NCI-H1930 (cell line): ENCODE measurements at places on chromosomes 16 and 17.
A peak's percentile ranks its signal among the peaks of the same experiment; 100 is the strongest.

- no peak for DNase-seq
These were observed 849.1 kb upstream of the RBFOX1 start for GRCh38 chr16:6483469-6484033.

DNA sequence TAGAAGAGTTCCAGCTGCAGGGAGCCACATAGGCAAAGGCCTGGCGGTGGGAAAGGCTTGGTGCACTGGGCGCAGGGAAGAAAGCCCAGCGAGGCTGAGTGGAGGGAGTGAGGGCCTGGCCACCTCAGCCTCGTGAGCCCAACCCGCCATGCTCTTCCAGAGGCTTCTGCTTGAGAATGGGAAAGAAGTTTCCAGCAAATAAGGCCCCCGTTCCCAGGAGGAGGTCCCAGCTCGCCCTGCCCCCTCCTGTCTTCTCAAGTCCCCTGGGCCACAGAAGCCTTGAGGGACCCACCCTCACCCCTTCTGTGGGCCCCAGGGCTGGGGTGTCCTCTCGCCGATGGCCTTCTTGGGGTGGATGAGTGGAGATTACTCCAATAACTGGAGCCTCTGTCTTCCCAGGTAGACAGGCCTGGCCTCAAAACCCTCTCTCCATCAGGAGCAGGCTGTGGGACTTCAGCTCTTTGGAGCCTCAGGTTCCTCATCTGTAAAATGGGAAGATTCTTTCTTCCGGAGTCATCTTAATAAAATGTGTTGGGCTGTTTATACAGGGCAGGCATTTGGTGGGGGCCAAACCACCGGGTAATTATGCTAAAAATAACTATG is 933 bp upstream of the SNN start:
- no peak for DNase-seq

DNA sequence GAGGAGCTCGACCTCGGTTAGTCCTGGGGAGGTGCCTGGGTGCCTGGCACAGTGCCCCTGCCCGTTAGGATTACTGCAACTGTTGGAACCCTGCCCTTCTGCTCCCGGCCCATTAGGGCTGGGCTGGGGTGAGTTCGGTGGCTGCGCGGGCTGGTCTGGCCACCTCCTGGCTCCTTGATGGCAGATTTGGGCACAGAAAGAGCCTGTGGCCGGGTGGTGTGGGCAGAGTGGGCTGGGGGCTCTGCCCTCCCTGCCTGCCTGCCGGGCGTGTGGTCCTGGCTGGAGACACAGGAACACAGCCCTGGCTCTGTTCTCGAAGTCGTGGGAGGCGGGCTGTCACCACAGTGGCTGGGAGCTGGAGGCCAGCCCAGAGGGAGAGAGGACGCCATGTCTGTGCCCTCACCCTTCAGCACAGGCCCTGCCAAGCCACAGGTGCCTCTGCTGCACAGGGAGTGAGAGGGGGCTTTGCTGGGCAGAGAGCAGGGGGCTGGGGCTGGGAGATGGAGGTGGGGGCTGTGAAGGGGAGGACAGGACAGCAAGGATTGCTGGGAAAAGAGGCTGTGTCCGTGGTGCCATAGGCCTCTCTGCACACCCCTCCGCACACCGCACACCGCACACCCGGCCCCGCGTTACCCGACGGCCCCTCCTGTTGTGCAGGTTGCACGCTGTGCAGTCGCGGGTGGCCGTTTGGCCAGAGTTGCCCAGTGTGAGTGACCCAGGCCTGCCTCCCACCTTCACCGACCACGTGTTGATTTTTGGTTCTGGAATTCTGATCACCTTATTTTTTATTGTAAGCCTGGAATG is 236.6 kb upstream of the GSE1 start:
- no peak for DNase-seq

GRCh38 chr16:79083508-79084299 is 516.8 kb downstream of the MAF start:
- DNase-seq = no peak

DNA sequence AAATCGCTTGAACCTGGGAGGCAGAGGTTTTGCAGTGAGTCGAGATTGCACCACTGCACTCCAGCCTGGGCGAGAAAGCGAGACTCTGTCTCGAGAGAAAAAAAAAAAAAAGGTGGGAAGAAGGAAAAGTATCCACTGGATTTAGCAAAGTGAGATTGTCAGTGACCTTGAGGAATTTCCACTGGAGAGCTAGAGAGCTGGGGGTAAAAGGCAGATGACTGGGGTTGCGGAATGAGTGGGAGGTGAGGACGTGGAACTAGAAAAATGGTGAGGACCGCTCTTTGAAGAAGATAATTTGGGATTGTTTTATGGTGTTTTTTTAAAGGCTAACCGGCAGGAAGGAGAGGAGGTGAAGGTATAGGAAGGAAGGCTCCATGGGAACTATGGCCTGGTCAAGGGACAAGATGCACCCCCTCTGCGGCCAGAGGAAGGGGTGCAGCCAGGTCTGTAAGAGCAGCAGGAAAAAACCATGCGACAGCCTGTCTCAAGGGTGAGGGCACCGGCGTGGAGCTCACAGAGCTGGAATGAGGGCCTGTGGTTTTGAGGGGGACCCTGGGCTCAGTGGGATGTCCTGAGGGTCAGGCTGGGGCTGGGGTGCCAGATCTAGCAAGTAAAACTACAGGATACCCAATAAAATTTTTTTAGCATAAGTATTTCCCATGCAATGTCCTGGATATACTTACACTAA is 694 bp upstream of the MLST8 start:
- no peak for DNase-seq

- DNase-seq = no peak
These were observed 7.5 kb downstream of the CD300LG start for GRCh38 chr17:43854498-43854897.

DNA sequence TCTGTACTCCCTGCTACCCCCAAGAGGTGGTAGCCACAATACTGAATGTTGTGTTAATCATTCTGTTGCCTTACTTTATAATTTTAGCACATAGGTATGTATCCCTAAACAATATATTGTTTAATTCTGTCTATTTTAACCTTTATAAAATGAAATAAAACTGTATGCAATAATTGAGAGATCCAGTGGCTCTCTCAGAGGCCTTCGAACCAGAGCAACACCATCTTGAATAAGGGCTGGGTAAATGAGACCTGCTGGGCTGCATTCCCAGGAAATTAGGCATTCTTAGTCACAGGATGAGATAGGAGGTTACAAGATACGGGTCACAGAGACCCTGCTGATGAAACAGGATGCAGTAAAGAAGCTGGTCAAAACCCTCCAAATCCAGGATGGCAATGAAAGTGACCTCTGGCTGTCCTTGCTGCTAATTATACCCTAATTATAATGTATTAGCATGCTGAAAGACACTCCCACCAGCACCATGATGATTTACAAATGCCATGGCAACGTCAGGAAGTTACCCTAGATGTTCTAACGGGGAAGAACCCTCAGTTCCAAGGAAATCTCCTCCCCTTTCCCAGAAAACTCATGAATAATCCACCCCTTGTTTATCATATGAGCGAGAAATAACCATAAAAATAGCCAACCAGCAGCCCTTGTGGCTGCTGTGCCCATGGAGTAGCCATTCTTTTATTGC is 2.0 kb upstream of the CANT1 start:
- DNase-seq = no peak

- DNase-seq = no peak
These were observed 2.6 kb downstream of the TMEM220 start for GRCh38 chr17:10727192-10727591.

DNA sequence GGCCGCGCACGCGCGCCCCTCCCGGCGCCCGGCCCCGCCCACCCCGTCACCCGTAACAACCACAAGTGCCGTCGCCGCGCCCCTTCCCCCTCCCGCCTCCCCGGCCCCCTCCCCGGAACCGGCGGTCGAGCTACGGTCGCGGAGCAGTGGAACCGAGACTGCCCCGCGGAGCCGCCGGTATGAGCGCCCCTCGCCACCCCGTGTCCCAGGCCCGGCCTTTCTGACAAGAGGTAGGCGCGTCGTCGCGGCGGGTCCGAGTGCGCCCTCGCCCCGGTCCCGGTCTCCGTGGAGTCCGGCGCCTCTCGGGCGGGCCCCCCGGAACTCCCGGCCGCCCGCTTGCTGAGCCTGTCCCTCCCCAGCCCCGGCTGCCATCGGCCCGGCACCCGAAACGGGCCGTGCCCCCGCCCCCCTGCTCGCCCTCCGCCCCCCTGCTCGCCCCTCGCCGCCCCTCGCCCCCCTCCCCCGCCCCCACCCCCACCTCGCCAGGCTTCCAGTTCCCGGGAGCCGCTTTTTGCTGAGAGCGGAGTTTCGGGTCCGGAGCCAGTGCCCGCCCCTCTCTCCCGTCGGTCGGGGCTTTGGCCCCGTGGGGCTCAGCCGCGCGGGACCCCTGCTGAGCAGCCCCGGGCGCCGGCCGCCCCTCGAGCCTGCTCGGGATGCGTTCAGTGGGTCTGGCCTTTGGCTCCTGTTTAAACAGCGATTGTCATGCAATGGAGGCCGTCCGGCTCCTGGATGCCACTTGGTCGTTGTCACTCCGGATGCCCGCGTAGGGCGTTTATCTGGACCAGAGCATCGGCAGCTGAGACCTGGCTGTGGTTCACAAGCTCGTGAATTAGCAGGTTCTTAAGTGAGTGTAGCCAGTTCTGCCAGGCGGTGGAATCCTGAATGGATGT is at the start of gene SEC14L1:
Gene SEC14L1 (plus strand): TSS at position 92 of the 890 bp plus-strand sequence. CDS start 2,628 bp downstream, outside the sequence.
- DNase-seq = no peak

GRCh38 chr16:85151603-85152413 is 39.5 kb upstream of the CIBAR2 start:
- DNase-seq = no peak

DNA sequence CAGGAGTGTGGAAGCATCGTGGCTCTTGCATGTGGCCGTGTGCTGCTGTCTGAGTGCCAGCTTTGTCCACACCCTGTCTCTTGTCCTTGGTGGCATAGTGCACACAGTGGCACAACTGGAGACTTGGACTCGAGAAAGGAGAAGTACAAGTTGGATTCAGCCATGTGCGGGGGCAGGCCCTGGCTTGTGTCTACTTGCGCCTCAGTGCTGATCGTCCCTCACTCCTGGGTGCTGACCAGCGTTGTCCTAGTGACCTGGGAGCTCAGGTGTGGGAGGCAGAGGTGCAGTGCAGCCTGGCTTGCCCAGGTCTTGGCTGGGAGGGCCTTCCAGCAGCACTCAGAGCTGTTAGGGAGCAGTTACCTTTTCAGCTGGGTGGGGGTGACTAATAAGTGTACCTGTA is 20.6 kb downstream of the MPRIP start:
- no peak for DNase-seq

- no peak for DNase-seq
These were observed 16.2 kb downstream of the GSE1 start for GRCh38 chr16:85629326-85629725.

- no peak for DNase-seq
These were observed 62.6 kb downstream of the ZFHX3 start for GRCh38 chr16:72985148-72985941.

GRCh38 chr16:19601083-19601976 is 45.8 kb downstream of the VPS35L start:
- DNase-seq = no peak

DNA sequence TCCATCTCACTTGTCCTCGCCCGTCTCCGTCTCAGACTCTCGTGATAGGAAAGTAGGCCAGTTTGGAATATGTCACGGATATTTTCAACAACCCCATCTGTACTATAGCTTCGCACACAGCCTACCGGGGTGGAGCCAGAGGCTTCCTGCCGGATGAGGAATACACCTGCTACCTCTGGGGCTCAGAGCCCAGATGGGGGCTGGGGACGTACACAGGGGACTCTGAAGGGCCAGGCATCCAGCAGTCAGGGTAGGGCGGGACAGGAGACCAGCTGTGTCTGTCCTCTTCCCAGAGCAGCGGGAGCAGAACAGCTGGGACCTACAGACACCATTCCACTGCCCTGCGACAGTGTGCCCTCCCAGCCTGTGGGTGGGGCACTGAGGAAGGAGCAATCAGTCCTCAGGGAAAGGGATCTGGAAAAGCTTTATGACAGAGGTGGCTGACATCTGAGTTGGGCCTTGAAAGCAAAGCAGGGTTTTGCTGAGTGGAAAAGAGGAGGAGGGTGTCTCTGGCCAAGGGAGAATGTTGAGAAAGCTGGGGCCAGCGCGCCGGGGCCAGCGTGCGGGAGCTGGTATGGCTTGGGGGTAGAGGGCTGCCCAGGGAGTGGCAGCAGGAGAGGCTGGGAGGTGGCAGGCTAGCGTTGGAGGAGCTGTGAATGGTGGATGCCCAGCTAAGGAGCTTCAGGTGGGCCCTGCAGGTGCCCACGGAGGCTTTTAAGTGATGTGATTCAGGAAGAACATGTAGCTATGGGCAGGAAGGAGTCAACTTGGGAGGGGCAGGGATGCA is 11.5 kb upstream of the SRCIN1 start:
- DNase-seq = no peak

DNA sequence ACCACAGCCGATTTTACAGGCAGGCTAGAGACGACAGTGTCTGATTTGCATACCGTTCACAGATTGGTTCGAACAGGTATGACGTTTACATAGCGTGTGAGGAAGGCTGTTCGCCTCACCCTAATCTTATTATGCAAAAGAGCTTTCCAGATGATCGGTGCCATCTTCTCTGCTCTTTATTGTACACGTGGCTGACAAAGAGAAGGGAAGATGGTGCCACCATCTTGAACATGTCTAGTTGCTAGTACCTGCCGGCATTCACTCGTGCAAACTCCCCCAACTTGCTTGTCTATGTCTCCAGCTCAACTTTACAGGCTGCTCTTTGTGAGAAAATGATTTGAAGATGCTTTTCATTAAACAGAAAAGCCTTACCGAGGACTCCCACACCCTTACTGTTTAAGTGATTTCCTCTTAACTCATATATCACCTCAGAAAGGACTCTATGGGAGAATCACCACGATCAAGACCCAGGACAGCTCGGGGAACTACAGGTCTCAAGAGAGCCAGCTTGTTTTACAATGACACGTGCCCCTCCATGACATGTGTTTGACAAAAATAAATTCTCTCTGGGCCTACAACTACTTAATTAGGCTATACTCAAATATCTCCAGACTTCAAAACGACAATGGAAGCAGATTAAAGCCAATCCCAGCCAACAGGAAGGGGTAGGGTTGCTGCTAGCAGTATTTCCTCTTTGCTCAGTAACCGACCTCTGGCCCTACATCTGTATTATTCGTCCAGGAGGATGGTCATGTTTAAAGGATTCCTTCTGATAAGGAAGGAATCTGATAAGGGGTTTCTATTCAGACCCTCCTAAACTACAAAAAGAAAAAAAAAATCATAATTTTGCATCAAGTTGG is 480.6 kb downstream of the TMEM114 start:
- DNase-seq = peak; percentile 83

GRCh38 chr17:78323826-78324390 is 36.0 kb downstream of the SOCS3 start:
- DNase-seq = no peak

- no peak for DNase-seq
These were observed 48.6 kb upstream of the XYLT1 start for GRCh38 chr16:17519101-17519955.
